Lower lobe of right lung (tissue), 2 donors: ENCODE measurements at places on chromosomes 5 and 9. TPM values are rescaled to one million over a fixed set of nuclear protein-coding genes. Genes with fewer than 3 reads are reported as not detected.

The SIMC1 gene
- total RNA-seq, result 18.0 TPM

DNA sequence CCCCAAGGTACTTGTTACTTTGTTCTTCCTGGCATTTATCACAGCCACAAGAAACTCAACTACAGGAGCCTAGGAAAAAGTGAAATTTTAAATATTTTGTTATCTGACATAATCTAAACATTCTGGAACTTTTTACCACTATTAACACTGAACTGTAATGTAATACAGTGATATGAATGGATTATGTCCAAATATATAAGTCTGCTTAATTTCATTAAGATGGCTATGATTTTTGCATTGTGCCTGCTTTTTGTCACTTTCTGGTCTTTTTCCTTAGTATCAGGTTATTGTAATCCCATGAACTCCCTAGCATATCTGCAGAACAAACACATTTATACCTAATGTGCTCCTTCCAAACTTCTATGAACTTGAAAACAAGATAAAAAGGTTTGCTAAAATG lies 35.8 kb downstream of the PJA2 start:
- H3K27ac ChIP-seq, result no peak overlapping the region
- H3K27me3 ChIP-seq, result no peaks in the 10 kb centered on the region
- peaks cover 25% of the 10 kb centered on the region for H3K36me3 ChIP-seq
- H3K4me3 ChIP-seq, result no peak overlapping the region
- H3K4me1 ChIP-seq, result no peaks in the 10 kb centered on the region

DNA sequence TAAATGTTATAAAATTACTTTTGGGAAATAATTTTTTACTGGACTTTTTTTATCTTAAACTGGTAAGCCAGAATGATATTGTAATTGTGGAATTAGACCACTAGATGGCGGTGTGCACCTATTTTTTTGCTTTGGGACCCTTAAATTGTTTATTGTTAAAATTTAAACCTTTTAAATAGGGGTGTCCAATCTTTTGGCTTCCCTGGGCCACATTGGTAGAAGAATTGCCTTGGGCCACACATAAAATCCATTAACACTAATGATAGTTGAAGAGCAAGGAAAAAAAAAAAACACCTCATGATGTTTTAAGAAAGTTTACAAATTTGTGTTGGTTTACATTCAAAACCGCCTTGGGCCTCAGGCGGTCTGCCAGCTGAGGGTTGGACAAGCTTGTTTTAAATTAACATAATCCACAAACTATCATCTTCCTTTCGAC lies 28.4 kb upstream of the GADD45G start:
- peaks cover 4% of the 10 kb centered on the region for H3K27me3 ChIP-seq
- peaks cover 7% of the 10 kb centered on the region for H3K4me1 ChIP-seq
- no peaks in the 10 kb centered on the region for H3K36me3 ChIP-seq
- no peak for DNase-seq

DNA sequence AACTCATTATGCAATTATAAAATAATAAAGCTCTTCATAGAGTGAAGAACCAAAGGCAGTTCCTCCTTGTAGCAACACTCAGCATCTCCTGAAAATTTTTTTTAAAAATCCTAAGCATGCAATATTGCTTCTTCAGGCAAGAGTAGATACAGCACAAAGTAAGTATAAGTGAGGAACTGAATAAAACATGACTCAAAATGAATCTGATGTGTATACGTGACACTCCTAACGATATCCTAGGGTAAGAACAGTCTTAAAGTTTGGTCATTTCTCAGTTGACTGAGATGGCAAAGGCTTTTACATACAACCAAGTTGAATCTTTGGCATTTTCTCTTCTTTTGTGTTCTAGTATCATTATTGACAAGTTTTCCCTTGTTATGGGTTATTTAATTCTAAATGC lies 41.1 kb upstream of the AOPEP start:
- no peak for DNase-seq
- H3K36me3 ChIP-seq, result no peaks in the 10 kb centered on the region
- no peaks in the 10 kb centered on the region for H3K4me1 ChIP-seq
- H3K27ac ChIP-seq, result no peak overlapping the region

- no peak for DNase-seq
- peaks cover 67% of the 10 kb centered on the region for H3K36me3 ChIP-seq
- H3K27me3 ChIP-seq, result no peaks in the 10 kb centered on the region
- no peak overlapping the region for H3K4me3 ChIP-seq
Observed at GRCh38 chr9:127530206-127530941, 79.1 kb downstream of the LRSAM1 start.
